Stimulated activated CD4-positive, alpha-beta T cell treated with anti-CD3 and anti-CD28 coated beads, Interleukin-12 subunit alpha, Interleukin-12 subunit beta, amount 100 ng/mL, for 48 hours (primary cell): ENCODE measurements at places on chromosomes 7 and 10.

DNA sequence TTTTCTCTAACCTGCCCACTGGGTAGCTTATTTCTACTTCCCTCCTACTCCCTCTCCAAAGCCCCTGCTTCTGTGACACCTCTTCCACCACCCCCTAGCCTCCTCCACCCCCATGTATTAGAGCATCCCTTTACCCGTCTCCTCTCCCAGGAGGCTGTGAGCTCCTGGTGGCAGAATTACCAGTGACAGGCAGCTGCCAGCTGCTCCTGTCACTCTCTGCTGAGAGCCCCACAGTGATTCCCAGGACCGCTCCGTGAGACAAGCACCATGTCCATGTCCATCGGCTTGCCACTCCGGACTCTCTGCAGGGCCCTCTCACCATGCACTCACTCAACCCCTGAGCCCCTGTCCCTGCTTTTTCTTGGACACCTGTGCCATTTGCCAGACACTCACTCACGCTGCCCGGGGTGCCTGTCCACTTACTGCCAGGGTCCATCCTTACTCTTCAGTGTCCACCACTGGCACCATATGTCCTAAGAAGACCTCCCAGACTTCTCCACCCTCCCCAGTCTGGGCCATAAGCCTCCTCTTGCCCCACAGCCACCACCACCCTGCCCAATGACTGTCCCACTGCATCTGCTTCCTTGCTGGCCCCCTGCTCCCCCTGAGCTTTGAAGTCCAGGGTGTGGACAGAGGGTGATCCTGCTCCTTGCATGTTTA is 9.8 kb downstream of the WDFY4 start:
- DNase-seq = no peak

GRCh38 chr7:98816241-98816640 is 53.6 kb downstream of the TMEM130 start:
- no peak for DNase-seq

DNA sequence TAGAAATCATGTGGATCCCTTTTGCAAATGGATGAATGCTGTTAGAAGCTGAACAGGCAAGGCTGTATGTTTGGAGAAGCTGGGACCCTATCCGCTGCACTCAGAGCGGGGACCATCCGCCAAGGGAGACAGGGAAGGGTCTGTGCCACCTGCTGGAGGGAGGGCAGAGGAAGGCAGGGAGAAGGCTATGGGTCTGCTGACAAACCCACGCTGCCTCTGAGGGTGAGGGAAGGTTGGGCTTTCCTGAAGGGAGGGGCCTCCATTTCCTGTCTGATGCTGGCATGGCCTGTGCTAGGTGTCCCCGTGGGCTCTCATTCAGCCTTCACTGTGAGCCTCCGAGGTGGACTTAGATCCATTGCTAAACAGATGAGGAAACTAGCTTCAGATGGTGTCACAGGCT is 5.3 kb upstream of the CRHR2 start:
- no peak for DNase-seq

DNA sequence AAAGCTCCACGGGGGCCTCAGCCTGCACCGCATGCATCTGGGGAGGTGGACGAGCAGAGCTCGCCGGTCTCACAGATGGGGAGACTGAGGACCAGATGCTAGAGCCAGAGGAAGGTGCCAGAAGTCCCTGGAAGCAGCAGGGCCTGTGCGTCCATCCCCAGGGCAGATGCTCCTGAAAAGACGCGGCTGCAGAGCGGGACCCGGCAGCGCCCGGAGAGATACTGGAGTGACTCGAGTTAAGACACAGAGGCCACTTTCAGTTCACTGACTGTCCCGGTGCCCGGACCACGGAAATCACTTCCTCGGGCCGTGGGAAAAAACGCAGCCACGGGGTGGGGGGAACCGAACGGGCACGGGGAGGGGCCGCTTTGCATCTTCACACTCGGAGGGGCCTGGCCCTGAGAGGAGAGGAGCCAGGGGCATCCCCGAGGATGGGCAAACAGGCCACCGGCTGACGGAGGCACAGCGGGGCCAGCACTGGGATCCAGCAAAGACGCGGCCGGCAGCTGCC is 85.4 kb downstream of the FOXL3 start:
- no peak for DNase-seq

- no peak for DNase-seq
Observed at GRCh38 chr7:37225285-37225969, 223.2 kb downstream of the ELMO1 start.

- no peak for DNase-seq
Observed at GRCh38 chr7:46968003-46968402, 613.9 kb downstream of the TNS3 start.

- no peak for DNase-seq
Observed at GRCh38 chr7:49398746-49399145, 374.7 kb upstream of the VWC2 start.

DNA sequence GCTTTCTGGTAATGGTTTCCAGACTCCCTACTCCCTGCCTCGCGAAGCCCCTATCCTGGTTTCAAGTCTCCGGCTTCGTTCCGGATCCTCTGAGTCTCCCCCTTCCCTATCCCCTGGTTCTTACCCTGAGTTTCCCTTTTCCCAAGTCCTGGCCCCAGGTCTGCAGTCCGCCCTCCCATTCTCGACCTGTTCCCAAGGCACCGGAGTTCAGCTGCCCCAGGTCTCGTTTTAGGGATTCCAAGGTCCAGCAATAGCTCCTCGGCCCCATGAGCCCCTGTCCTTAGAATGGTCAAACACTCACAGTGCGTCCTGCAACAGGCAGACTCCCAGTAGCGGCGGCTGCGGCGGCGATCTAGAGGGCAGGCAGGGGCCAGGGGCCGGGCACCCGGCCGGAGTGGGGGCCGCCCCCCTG is 274 bp downstream of the PITX3 start:
- no peak for DNase-seq

- DNase-seq = peak; percentile 40
Observed at GRCh38 chr7:116210345-116211005, at the start of gene TES. TSS of gene TES (plus strand) at chr7:116210539. CDS start at chr7:116210708, 169 bp downstream.

- no peak for DNase-seq
Observed at GRCh38 chr7:97020996-97021746, 3.5 kb downstream of the DLX5 start.

DNA sequence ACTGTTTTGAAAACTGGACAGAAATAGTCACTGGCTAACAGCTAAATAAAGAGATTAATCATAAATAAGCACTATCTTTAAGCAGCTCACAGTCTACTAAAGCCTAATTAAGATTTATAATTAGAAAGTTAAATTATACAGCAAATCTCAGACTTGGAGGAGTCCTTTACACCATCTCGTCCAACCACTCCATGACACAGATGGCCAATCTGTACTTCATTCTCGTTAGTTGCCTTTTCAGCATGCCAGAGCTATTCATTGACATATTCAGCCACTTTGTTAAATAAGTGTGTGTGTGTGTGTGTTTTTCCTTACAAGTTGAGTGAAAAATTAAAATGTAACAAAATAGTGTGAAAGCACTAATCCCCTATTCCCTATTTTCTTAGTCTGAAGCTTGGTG is 1066.7 kb downstream of the CNTNAP2 start:
- no peak for DNase-seq

- no peak for DNase-seq
Observed at GRCh38 chr10:120818301-120818700, 32.9 kb upstream of the WDR11 start.

DNA sequence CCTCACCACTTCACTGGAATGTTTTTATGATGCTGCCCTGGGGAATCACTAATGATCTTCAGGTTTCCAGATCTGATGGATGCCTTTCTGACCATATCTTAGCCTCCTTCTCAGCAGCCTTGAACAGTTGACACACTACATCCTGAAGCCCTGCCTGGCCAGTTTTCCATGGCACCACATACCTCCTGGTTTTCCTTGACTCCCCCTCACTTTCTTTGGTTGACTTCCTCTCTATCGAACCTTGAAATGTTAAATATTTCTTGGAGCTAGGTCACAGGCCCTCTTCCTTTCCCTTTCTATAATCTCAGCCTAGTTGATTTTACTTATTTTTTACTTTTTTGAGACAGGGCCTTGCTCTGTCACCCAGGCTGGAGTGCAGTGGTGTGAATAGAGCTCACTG is 108.8 kb upstream of the CDK1 start:
- no peak for DNase-seq

GRCh38 chr10:23069019-23069815 is 26.2 kb upstream of the MSRB2 start:
- DNase-seq = no peak

DNA sequence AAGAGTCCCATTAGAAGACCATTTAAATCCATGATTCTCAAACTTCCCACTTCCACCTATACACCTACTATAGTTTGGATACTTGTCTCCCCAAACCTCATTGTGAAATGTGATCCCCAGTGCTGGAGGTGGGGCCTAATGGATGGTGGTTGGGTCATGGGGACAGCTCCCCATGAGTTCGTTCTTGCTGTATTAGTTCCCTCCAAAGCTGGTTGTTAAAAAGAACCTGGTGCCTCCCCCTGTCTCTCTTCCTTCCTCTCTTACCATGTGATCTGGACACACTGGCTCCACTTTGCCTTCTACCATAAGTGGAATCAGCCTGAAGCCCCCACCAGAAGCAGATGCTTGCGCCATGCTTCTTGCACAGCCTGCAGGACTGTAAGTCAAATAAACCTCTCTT is 53.9 kb downstream of the WIPF3 start:
- DNase-seq = no peak

DNA sequence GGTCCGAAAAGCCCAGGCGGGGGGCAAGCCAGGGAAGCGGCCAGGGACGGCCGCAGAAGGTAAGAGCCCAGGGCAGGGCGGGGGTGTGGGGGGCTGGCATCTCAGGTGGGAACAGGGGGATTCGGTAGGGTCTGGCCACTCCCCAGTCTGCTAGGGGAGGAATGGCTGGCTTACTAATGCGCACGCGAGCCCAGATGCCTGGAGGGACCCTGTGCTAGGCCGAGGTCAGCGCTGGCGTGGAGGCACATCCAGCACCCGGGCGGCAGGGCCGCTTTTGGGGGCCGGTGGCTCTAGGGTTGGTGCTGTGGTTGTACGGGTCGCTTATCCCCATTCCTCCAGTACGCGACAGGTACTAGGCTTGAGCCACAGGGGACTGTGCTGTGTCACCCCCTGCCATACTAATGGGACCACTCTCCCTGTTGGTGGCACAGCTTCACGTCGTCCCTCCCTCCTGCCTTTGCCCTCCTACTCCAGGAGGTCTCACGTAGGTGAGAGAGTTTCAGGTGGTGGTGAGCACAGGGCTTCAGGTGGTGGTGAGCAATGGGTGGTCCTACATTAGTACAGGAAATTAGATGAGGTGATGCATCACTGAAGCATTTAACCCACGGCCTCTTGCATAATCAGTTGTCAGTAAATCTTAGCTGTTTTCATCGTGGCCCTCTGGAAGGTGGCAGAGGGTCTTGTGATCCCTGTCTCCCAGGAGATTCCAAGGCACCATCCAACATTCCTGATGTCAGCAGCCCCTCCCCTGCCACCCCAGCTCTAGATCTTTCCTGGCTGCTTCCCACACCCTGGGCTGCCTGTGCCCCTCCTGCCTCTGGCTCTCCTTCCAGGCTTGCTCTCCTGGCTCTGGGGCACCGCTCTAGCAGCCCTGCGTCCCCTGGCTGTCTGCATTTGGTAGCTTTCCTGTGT is 971 bp downstream of the AEBP1 start:
- DNase-seq = no peak

GRCh38 chr10:109773288-109774120 is 149.8 kb downstream of the XPNPEP1 start:
- DNase-seq = no peak

GRCh38 chr7:85595750-85596178 is 408.9 kb upstream of the SEMA3D start:
- DNase-seq = no peak

GRCh38 chr7:133535308-133535707 is 282.4 kb downstream of the EXOC4 start:
- no peak for DNase-seq

- DNase-seq = no peak
Observed at GRCh38 chr10:69577268-69578232, 4.3 kb upstream of the NEUROG3 start.

DNA sequence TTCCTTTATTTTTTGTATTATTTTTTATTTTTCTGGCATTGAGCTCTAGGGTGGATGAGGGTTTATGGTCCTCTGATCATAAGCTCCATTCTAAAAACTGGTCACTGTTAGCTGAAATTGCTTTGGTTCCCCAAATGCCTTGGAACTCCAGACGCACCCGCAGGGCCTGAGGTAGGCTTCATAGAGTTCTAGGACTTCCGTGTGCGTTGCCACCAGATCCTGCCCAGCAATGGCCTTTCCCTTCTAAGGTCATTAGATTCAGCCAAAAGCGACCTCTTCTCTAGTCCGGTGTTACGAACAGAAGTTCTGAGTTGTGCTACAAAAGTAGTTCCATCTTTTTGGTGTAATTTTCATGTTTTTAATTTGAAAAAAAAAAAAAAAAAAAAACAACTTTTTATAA is 64.4 kb downstream of the KLHDC10 start:
- DNase-seq = no peak

DNA sequence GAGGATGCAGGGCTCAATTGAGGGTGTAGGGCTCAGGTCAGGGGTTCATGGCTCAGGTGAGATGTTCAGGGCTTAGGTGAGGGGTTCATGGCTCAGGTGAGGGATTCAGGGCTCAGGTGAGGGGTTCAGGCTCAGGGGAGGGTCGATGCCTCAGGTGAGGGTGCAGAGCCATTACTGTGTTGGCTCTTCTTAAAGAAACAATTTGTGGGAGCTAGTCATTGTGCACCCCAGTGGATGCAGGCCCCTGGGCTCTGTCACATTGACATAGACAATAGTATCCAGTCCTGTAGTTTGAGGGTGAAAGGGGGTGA is 86.7 kb downstream of the ADCY1 start:
- no peak for DNase-seq

GRCh38 chr10:6200734-6201515 is 1.8 kb upstream of the PFKFB3 start:
- no peak for DNase-seq

GRCh38 chr7:66694286-66694685 is 46.2 kb upstream of the RABGEF1 start:
- DNase-seq = no peak

- DNase-seq = no peak
Observed at GRCh38 chr7:88500131-88500530, 193.4 kb upstream of the STEAP4 start.

GRCh38 chr7:10802526-10802925 is 171.1 kb upstream of the PHF14 start:
- no peak for DNase-seq

- no peak for DNase-seq
Observed at GRCh38 chr10:122296363-122297120, 25.4 kb downstream of the BTBD16 start.

- no peak for DNase-seq
Observed at GRCh38 chr10:56012101-56012500, 349.0 kb downstream of the ZWINT start.

DNA sequence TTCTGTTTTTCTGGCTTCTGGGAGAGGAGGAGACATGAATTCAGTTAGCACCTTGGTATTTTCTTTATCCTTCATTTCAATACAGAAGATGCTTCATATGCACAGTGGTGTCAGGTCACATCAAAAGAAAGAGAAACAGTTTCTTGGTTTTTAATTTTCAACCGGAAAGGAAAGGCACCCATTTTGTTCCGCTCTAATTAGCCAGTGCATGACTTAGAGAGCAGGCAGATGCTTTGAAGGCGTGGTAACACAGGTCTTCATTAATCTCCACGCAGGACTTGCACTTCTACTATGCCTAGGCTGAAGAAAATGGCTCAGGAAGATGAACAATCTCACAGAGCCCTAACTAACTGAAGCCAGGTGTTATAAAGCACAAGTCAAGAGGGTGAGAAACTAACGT is 70.4 kb upstream of the ATRNL1 start:
- no peak for DNase-seq
